ENCODE measurements at places on chromosomes 11 and 22.

DNA sequence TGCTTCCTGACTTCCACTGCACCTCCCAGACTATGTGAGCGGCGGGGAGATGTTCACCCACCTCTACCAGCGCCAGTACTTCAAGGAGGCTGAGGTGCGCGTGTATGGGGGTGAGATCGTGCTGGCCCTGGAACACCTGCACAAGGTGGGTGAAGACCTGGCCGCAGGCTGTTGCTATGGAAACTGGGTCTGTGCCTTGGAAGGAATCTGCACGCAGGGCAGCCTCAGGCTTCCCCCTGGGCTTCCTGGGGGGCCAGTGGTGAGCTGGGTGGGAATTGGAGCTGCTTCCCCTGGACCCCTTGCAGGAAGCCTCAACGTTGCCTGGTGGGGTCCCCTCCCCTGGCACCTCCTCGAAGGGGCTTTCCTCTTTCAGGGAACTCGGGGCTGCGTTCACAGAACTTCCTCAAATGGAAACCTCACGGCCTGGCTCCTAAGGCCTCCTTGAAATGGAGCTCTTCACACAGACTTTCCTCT, 1.5 kb downstream of the RPS6KA4 start:
- DNase-seq = peak; percentile 38

DNA sequence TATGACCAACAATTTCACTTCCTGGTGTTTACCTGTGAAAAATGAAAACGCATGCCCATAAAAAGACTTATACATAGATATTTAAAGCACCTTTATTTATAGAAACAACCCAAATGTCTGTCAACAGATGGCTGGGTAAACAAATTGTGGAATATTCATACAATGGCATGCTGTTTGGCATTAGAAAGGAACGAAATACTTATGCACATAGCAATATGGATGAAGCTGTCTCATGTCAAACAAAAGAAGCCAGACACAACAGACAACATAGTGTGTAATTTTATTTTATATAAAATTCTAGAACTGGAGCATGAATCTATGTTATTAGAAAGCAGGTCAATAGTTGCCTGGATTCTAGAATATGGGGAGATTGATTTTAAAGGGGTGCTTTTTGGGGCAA, 38.0 kb downstream of the GRK3 start:
- DNase-seq = no peak

- no peak for DNase-seq
These were observed 107.0 kb downstream of the FAR1 start for GRCh38 chr11:13775471-13775870.

GRCh38 chr11:131914361-131914774, 544.0 kb downstream of the NTM start:
- DNase-seq = no peak

DNA sequence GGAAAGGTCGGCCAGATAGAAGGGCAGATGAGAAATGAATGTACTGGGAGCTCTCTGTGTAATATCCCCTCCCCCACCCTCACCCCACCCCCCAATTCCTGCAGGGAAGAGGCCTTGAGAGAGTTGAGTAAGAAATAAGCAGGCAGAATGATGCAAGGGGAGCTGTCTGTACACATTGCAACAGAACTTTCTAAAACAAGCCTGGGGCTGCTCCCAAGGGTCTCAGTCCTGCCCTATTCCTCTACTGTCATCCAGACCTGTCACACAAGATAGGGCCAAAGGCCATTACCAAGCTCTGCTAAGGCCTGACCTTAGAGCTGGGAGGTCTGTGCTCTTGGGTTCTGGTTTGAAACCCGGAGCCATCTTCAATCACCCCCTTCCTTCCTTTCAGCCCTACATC, 5.7 kb upstream of the DGAT2 start:
- DNase-seq = peak; percentile 77

DNA sequence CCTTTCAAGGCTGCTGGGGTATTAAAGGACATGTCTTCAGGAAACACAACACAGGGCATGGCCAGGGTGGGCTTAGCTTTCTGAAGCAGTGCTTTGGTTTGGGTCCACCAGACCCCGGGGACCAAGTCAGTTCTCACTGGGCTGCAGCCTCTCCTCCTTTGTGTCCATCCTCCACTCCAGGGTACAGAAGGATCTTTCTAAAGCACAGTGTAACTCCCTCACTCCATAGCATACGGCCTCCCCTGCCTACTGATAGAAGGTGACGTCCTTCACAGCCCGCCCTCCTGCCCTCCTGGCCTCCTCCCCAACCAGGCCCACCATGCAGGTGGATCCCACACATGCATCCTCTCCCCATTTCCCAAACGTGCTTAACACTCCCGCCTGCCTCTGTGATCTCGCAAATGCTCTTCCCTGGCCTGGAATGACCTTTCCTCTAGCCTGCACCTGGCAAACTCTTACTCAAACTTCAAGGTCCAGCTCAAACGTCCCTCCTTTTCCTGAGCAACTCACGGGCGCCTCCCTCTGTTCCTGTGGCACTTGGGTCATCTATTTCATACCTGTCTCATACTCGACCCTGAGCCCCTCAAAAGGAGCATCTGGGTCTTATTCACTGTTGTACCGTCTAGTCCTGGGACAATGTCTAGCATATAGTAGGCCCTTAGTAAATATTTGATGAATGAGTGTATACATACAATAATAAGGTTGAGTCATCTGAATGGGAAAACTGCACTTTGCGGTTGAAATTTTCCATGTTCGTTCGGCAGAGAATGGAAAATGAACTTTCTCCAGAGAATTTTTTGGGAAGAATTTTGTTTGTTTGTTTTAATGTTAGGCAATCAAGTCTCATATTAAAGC, 187.7 kb downstream of the EFCAB6 start:
- no peak for DNase-seq

- DNase-seq = no peak
These were observed 72.0 kb downstream of the BMAL1 start for GRCh38 chr11:13349581-13349980.

GRCh38 chr22:50202130-50202666, 1.4 kb downstream of the SELENOO start:
- no peak for DNase-seq

GRCh38 chr22:27474112-27474571, 327.4 kb downstream of the MN1 start:
- DNase-seq = no peak

- no peak for DNase-seq
These were observed 162.7 kb downstream of the HIPK3 start for GRCh38 chr11:33419924-33420323.

- no peak for DNase-seq
These were observed 61.0 kb upstream of the GLYATL1B start for GRCh38 chr11:59025097-59025496.

DNA sequence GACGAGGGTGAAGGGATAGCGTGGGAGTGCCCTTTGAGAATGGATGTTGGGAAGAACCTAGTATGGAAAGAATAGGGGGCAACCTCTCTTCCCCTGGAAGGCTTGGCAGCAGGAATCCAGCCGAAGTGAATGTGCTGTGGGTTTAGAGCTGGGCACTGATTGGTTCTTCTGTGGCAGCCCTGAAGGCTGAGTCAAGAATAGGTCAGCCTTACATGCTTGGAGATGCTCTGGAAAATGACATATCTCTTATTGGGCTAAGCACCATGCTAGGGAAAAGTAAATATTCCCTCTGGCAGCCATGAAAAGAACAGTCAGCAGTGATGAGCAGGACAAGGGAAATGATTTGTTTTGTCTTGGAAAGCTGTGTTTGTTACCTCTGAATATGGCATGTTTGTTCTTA, 149.5 kb downstream of the COMMD9 start:
- no peak for DNase-seq

DNA sequence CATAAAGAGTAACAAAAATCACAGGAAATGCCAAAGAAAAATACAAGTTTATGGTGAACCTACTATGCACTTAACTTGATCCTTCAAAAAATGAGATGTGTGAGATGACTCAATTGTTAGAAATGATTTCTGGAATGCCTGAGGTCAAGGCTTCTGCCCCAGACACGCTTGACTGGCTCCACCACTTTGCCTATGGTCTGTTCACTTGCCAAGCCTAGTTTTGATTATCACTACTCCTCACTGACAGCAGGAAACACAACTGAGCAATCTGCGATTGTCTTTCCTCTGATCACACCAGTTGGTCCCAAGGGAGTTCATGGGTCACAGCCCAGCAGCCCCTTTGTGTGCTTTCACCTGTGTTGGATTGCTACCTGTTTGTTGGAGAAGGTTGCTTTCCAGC, 20.6 kb upstream of the PRDM10 start:
- DNase-seq = no peak

- no peak for DNase-seq
These were observed 1.7 kb upstream of the NUDT8 start for GRCh38 chr11:67631411-67631810.

DNA sequence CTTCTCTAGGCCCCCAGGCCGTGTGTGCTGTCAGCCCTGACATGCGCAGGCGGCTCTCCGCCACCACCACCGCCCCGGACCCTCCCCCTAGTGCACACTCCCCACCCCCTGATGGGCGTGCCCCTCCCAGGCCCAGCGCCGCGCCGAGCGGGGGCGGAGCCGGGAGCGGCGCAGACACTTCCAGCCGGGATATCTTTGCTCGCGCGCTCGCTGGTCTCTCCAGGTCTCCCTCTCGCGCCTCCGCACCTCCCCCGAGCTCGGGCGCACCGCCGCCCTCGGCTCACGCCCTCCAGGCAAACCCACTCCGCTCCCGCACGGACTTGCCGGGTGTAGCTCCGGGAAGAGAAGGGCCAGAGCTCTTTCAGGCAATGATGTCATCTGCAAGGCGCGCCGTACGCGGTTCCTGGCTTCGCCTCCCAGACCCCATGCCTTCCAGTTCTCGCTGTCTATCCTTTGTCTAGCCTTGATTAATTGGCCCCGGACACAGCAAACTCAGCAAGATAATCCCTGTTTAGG, at the start of gene SCN3B:
TSS of gene SCN3B (minus strand) at position 59 of the 516 bp plus-strand sequence. CDS start 823 bp downstream, outside the sequence.
- no peak for DNase-seq

DNA sequence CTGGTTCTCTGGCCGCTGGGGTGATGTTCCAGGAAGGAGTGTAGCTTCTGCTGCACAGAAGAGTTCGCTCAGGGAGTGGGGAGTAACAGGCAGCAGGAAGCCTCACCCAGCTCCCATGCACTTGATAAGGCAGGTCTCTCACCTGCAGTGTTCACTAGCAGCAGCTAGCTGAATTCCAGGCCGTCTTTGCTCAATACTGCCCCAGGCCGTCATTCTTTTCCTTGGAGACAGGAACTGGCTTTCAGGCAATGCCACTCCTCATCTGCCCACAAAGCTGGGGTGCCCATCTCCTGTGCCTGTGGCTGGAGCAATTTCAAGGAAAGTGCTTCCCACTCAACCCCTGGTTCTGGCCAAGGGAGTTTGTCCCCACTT, 66.1 kb downstream of the ARHGAP42 start:
- no peak for DNase-seq

DNA sequence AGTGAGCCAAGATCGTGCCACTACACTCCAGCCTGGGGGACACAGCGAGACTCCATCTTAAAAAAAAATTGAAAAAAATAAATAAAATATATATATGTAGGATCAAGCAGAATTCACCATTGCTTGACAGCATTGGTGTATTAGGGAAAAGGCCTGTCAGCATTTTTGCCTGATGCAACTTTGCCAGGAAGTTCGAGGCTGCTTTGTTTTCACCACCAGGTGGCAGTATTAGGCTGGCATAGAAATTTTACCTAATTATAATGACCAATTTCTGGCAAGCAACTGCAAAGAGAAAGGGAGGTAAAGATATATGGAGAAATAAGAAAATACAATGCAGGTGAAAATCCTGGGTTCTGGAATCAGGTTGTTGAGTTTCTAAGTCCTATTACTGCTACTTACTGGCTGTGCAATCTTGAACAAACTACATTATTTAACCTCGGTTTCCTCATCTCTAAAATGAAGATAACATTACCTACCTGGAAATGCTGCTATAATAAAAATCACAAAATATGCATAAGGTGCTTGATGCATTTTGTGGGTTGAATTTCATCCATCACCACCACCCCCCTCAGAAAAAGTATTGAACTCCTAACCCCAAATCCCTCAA, 24.7 kb downstream of the LAYN start:
- peak; percentile 49 for DNase-seq

DNA sequence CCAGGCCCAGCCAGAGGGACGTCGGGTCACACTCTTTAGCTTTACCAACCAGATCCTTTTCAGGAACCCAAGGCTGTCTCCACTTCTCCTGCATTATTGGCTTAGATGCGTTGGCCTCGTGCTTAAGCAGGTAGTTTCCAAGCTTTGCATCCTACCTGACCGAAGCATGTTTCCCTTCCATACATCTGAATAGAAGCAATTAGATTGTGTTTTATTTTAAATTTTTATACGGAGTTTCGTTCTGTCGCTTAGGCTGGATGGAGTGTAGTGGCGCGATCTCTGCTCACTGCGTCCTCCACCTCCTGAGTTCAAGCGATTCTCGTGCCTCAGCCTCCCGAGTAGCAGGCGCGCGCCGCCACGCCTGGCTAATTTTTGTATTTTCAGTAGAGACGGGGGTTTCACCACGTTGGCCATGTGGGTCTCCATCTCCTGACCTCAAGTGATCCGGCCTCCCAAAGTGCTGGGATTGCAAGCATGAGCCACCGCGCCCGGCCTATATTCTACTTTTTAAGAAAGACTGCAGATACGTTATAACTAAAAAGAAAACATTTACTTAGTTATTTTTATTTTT, 677 bp downstream of the DYNC2H1 start:
- no peak for DNase-seq

GRCh38 chr11:8168485-8169257, at the start of gene RIC3:
TSS of gene RIC3 (minus strand) at chr11:8169025. CDS start at chr11:8168989, 36 bp downstream.
- DNase-seq = no peak

- DNase-seq = no peak
These were observed 148.9 kb downstream of the TENM4 start for GRCh38 chr11:79291948-79292347.

GRCh38 chr22:31089160-31090100, 8.3 kb downstream of the SMTN start:
- peak; percentile 29 for DNase-seq

- no peak for DNase-seq
These were observed 7.7 kb upstream of the OMP start for GRCh38 chr11:77094841-77095365.

GRCh38 chr11:87966694-87967093, 208.5 kb downstream of the RAB38 start:
- no peak for DNase-seq

DNA sequence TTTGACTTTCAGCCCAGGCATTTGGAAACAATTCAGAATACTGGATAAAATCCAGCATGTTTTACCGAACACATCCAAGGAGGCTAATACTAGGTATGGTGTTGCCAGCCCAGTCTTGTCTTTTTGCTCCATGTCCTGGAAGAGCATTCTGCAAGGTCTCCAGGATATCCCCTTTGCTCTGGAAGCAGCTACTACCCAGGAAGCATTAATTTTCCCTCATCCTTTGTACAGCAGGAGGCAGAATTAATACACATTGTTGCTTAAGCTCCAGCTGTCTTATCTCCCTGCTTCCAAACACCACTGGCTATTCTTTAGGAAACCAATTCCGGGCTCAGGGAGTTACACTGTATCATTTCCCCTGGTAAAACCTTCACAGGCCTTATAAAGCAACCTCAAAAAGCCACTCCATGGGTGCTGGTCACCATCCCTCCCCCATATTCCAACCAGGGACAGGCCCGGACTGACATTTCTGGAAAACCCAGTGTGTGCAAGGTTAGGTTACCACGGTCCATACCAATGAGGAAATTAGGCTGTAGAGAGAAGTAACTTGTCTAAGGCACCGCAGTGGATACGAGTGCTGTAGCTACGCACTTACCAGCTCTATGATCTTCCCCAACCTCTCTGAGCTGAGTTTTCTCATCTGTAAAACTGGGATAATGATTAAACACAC, 1.5 kb upstream of the UBASH3B start:
- DNase-seq = no peak

Measured in AML-193 (cell line).